Activated CD8-positive, alpha-beta memory T cell treated with anti-CD3 and anti-CD28 coated beads for 1 hour (primary cell): ENCODE measurements at places on chromosomes 11 and 22.

GRCh38 chr11:91305402-91305801 lies 919.2 kb upstream of the FAT3 start:
- DNase-seq, result no peak

- DNase-seq, result no peak
Observed at GRCh38 chr11:117020869-117021564, 77.2 kb downstream of the SIK3 start.

DNA sequence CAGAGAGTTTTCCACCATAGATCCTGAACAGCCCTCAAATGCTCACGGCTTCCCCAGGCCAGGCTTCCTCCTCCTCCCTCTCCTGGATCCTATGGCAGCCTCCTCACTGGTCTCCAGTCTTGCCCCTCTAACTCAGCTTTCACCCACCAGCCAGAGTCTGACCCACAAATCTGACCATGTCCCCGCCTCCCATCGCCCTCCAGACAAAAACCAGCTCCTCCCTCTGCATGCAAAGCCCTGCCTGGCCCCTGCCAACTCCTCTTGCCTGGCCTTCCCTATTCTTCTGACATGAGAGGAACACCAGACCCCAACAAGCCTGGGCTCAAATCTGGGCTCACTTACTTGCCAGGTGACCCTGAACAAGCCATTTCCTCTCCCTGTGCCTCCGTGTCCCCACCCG lies 32.4 kb upstream of the PDE2A start:
- DNase-seq, result no peak

GRCh38 chr11:123265951-123266350 lies 70.9 kb upstream of the CLMP start:
- no peak for DNase-seq

GRCh38 chr11:19632499-19632834 lies 80.2 kb upstream of the NAV2 start:
- DNase-seq, result no peak
